Activated CD4-positive, alpha-beta T cell treated with anti-CD3 and anti-CD28 coated beads, Interleukin-2, amount 10 ng/mL, durations not matched to agents 24 days and 14 days (primary cell): ENCODE measurements at places on chromosomes 6 and 20.

GRCh38 chr6:150925590-150925928 is 60.1 kb downstream of the MTHFD1L start:
- no peak for DNase-seq

DNA sequence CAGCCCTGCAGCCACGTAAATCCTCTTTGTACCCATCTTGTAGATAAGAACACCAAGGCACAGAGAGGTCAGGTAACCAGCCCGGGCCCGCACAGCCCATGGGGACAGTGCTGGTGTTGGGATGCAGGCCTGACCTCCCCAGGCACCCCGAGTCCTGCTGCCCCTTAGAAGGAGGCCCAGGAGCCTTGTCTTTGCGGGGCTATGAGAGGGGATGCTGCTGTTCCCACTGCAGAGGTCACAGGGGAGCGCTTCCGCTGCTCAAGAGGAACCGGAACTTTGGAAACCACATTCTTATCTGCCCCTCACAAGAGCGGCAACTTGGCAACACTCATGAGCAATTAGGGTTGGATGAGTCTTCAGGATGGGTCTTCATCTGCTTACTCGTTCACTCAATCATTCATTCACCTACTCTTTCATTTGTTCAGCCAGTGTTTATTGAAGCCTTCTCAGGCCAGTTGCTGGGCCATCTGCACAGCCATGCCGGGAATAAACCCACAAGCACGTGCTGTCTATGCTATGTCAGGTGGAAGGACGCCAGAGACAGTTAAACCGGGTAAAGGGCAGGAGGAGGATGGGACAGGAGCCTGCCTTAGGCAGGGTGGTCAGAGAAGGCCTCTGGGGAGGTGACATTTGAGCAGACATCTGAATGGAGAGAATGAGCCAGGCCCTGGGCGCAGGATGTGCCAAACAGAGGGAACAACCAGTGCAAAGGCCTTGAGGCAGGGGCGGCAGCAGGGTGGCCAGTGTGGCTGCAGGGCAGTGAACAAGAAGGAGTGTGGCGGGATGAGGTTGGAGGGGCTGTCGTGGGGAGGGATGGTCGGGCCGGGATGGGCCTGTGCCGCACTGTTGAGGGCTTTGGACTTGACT is 60.8 kb downstream of the RBM38 start:
- DNase-seq, result no peak

DNA sequence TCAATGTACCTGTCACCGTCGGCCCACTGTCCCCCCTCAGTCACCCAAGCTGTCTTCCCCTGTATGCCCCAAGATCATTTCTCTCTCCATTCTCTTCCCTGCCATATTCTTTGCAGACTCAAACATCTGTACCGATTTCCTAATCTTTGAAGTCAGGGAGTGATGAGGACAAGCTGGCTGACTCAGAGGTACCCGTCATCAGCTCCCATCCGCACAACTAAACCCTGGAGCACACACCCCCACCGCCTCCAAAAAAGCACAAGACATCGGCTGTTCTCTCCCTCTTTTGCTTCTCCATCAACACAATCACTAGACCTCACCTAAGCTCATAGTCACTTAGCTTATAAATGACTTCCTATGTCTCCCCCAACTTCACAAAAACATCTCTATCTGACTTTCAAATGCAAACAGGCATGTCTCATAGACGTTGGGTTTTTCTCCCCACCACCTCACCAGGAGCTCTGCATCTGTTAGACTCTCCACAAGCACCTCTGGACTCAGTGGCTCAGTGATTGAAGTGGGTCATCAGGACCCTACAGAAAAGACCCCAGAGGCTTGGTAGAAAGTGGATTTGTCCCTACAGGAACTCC is 11.5 kb upstream of the NFATC2 start:
- no peak for DNase-seq

GRCh38 chr20:49501917-49502316 is 19.4 kb upstream of the KCNB1 start:
- no peak for DNase-seq

DNA sequence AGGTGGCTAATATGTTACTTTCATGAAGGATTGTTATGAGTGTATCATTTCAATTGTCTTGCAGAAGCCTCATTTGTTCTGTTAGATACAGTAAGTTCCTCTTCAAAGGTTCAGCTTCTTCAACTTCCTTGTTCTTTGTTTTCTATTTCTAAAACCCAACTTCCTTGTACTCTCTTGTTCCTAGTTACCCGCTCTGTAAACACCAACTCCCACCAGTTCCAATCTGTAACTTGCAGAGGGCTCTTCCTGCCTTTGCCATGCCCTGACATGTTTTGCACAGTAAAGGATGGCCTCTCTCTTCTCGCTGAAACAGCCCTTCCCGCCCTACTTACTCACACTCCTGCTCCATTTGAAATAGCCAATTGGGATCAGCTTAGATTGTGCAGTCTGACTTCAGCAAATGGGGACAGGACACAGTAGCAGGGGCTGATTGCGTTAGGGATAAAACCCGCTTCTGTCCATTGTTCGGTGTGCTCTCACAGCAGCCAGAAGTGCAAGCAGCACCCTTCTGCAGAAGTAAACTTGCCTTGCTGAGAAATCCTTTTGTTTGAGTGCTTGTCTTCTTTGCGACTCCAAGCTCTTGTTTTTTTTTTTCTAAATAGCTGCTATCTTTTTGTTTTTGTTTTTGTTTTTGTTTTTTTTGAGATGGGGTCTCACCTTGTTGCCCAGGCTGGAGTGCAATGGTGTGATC is 45.9 kb upstream of the POU5F1 start:
- DNase-seq, result no peak
